ENCODE measurements at places on chromosomes 11 and 22.

DNA sequence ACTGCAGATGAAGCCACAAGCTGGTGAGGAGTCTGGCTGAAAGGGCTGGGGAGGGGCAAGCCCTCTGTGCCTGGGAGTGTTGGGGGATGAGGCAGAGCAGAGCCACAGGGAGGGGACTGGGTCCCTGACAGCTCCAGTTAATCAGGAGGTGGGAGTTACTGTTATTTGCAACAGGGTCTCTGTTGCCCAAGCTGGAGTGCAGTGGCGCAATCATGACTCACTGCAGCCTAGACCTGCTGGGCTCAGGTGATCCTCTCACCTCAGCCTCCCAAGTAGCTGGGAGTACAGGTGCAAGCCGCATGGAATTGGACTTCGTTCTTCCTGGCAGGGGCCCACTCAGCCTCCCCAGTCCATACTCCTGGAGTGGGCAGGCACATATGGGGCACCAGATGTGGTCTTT lies 7.7 kb downstream of the SCN2B start:
- DNase-seq = no peak

DNA sequence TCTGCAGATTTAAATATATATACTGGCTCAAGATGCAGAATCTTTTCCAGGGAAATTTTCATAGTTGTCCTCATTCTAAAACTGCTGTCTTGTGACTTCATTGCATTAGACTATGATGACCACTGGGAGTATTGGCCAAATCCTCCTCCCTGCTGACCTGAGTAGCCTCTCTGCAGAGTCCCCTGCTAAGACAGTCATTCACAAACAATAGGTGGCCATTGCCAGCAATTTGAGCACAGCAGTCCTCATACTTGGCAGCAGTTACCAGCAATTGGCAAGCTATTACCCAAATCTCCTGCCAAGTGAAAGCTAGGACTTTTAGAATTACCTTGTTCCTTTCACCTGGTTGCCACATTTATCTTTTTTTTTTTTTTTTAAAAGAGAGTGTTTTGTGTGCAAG lies 325.8 kb downstream of the FAT3 start:
- DNase-seq = no peak

DNA sequence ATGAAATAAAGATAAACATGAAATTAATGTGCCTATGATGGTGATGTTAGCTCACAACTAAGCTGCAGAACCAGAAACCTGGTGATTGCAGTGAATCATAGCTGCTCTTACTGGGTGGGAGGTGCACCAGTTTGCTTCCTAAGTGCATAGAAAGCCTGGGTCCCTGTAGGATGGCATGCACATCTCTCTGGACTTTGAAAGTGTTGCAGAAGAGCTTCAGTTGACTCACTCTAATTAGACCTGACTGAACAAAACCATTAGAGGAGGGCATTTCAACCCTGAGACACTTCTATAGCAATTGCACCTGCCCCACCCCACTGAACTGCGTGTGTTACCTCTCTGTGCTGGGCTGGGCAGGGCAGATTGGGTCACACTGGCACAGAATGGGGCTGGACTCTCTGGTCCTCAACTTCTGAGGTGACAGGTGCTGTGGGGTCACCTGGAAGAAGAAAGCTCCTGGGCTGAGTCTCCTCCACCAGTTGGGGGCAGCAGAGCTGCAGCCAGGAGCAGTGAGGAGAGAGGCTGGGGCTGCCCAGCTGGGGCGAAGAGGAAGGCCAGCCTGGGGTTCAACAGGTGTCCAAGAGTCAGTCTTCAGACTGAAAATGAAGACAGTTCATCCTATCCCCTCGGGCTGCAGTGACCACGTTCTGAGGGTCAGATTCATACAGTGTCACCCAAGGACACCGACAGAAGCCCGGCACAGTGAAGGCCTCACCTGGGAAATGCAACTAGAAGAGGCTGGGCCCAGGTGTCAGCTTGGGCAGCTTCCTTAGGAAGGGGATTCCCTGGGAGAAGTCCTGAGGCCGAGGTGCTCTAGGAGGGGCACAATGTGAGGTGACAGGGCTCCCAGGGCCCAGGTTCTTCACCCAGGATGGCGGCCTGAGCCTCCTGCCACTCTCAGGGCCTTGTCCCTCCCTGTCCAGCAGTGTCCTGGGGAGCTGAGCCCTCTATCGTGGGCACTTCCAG lies 58.1 kb downstream of the GGTLC2 start:
- DNase-seq = no peak

- DNase-seq = peak; percentile 46
These were observed 63.5 kb downstream of the SIK2 start for GRCh38 chr11:111665777-111666176.

- no peak for DNase-seq
These were observed 22.9 kb upstream of the FCHSD2 start for GRCh38 chr11:73164803-73165540.

- DNase-seq = no peak
These were observed 129.0 kb downstream of the NECTIN1 start for GRCh38 chr11:119599864-119600541.

- DNase-seq = no peak
These were observed 385.5 kb upstream of the ANO5 start for GRCh38 chr11:21807350-21807749.

DNA sequence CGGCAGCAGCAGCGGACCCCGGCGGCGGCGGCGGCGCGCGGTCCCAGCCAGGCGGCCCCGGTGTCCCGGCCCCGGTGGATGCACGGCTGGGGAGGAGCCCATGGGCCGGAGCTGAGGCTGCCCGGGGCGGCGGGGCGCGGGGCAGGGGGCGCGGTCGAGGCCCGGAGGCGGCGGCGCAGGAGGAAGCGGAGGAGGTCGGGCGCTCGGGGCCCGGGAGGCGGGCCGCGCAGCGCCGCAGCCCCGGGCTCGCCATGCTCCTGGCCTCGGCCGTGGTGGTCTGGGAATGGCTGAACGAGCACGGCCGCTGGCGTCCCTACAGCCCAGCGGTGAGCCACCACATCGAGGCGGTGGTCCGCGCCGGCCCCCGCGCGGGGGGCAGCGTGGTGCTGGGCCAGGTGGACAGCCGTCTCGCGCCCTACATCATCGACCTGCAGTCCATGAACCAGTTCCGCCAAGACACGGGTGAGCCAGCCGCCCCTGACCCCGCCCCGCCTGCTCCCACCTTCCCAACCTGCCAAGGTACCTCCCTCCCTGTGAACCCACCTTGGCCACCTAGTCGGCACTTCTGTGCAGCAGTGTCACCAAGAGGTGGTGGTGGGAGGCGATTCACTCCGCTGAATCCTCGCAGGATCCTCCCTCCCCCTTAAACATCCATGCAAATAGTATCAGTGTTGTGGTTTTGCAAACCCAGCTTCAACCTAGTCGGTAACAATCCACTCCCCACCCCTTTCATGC lies 580 bp downstream of the DTX4 start:
- DNase-seq = no peak

DNA sequence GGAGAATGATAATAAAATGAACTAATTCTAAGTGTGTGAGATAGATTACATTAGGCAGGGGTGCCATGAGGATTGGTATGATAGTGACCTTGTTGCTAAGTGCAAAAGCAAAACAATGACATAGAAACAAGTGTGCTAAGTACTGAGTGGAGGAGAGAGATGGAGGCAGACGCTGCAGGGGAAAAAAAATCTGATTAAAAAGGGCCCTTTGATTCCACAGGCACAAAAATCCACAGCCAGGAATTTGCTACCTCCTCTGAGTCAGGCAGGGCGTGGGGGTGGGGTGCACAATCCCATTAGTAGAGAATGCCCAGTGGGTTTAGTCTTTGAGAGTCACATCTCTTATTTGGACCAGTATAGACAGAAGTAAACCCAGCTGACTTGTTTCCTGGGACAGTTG lies at the start of gene CNTF:
TSS of gene CNTF (plus strand) at position 322 of the 400 bp plus-strand sequence. CDS start 88 bp downstream, outside the sequence.
- DNase-seq = peak; percentile 42

DNA sequence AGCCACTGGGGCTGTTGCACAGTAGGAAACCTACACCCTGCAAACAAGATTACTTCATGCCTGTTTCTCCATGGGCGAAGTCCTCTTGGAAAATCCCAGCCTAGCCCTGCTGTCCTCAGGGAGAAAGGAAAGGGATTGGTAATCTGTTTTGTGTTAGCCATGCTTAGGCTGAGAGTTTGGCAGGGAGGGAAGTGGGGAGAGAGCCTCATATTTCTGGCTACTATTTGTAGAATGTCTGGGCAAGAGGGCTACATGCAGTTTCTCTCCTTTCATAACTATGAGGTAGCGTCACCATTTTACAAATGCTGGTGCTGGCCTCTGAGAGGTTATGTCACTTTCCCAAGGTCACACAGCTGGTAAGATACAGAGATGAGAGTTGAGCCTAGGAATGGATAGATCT lies 737 bp upstream of the MFRP start:
- DNase-seq = no peak

DNA sequence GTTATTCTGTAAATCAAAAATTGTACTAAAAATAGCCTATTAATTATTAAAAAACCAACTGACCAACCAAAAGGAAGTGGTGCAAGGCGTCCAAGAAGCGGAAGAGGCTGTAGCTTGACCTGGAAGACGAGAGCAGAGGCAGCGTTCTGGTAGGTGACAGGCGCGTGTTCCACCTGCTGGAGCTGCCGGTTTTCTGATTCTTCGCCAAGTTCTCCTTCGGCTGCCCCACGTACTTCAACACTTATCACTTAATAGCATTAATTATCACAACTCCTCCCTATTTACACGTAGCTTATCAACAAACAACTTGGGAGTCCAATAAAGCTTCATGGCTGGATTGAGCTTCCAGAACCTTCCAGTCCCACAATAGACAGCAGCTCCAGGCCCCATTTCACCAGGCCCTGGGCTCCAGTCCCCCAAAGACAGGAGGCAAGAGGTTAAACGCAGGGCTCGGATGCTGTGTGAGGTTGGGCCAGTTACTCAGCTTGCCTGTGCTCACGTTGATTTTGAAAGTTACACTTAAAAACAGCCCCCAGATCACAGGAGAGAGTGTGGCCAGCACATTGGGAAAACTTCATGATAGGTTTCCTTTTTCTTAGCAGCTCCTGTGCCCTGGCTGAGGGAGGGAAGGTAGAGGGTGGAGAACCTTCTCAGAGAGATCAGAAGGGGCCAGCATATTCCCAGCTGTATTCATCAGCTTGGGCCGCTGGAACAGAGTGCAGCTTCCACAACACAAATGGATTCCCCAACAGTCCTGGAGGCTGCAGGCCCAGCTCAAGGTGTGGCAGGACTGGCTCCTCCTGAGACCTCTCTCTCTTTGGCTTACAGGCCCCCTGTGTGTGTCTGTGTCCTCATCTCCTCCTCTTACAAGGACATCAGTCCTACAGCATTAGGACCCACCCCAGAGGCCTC lies 54.2 kb upstream of the FGF3 start:
- no peak for DNase-seq

DNA sequence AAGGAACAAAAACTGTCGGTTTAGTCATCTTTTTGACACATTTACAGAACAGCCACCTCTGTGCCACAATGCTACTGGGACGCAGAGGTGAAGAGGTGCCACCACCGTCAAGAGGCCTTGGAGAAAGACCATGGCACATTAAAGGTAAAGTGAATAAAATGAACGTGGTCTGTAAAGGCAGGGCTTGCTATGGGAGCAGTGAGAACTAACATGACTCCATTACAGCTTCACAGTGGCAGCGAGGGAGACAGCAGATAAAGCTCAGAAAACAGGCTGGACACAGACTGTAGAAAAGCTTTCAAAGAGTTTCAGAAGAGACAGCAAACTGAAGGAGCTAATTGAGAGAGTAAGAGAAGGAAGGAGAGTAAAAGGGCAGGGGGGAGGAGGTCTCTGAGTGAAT lies 102.9 kb downstream of the GAB2 start:
- no peak for DNase-seq

- DNase-seq = peak; percentile 78
These were observed 1.4 kb downstream of the USP47 start for GRCh38 chr11:11843211-11843621.

- no peak for DNase-seq
These were observed 19.7 kb downstream of the SART1 start for GRCh38 chr11:65981101-65981740.

- DNase-seq = peak; percentile 46
These were observed 66.4 kb downstream of the SGSM3 start for GRCh38 chr22:40436505-40437431.

DNA sequence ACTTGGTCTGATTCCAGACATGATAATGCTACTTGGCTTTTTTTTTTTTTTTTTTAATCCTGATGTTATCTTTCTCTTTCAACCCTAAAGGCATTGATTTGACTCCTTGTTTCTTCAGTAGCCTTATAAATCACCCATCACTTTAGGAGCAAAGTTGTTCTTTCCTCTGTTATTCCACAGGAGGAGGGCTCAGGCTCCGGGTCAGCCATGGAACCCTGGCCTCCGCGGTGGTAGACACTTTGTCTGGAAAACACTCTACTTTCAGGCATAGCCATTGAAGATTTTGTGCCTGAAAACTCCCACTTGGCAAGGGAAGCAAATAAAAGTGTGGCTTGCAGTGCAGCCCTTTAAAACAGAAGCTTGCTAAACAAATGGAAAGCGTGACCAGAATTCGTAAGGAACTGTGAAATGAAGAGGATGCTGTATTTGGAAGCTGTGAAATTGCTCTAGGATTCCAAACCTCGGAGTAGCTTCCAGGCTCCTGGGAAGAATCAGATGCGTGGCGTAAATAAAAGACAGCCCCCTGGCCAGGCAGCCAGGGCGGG lies 44.9 kb downstream of the ARHGAP8 start:
- DNase-seq = no peak

DNA sequence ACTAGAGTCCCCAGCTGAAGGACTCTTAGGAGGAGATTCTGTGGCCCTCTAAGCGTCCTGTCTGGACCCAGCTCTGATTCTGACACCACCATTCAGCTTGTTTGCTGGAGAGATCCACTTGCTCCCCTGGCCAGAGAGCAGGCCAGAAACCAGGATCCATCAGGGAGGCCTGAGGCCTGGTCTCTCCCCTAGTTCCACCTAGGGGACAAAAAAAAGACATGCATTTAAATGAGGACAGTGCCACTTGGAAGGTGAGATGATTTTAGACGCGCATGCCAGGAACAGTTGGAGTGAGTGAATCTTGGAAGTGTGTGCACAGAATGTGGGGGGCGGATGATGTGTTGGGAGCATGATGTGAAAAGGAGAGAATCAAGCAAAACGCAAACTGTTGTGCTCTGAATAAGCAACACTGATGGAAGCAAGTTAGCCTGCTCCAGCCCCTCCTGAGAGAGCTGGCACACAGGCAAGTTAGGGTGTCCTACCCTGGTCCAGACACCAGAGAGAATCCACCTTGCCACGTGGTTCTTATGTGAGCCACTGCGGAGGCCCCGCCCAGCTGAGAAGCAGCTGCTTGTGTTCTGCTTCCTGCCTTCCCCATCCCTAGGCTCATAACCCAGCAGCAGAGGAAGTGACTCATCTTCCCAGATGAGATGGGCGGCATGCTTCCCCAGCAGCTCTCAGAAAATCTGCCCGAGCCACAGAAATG lies 8.0 kb upstream of the SLCO2B1 start:
- DNase-seq = peak; percentile 90

DNA sequence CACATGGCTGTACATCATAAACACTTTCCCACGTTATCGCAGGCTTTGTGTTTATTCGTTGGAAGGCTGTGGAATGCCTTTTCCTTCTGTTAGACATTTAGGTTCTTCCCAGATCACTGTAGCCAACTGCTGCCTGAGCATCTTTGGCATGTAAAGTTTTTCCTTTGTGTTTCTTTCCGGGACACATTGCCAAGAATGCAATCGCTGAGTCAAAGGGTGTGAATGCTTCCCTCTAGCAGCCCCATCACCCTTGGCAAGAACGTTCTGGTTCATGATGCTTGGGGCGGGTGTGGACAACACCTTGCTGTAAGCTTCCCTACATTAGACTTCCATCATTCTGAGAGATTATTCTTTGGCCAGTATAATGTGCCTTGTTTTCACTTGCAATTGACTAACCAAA lies 136.2 kb downstream of the OSBP2 start:
- peak; percentile 97 for DNase-seq

- DNase-seq = no peak
These were observed 25.2 kb upstream of the VPREB1 start for GRCh38 chr22:22219140-22219996.

GRCh38 chr11:70087446-70088167 lies 9.5 kb downstream of the ANO1 start:
- DNase-seq = no peak

GRCh38 chr22:32073823-32074380 lies 30.8 kb downstream of the SLC5A1 start:
- DNase-seq = no peak

Data from astrocyte (in vitro differentiated cells and primary cell).